Cardiac septum (tissue), 1 donor: ENCODE measurements at places on chromosomes 7 and 10. TPM values are rescaled to one million over a fixed set of nuclear protein-coding genes. Genes with fewer than 3 reads are reported as not detected.

GRCh38 chr7:120233338-120233737 is 39.6 kb upstream of the KCND2 start:
- no peak for DNase-seq

DNA sequence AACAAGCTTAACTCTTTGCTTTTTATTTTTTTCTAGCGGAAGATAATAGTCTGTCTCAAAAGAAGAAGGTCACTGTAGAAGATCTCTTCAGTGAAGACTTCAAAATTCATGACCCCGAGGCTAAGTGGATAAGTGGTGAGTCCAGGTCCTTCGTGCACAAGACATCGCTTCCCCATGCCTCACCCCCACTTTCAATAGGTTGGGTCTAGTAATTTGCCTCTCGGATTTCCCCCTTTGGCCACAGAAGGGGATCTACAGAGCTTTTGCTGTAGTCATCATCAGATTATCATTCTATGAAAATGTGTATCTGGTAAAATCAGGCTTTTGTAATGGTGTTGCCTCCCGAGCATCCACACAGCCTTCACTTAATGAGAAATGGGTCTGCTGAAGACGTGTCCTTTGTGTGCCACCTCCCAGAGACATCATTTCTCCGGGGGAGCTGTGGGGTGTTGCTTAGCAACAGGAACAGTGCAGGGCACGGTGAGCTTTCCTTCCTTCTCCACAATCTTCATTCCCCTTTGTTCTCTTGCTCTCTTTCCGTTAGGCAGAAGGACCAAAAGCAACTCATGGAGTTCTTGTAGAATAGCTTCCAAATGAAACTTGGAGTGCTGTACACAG is 422.8 kb downstream of the DPP6 start:
- no peak for DNase-seq

- no peak for DNase-seq
These were observed 959 bp upstream of the ATRNL1 start for GRCh38 chr10:115092258-115092554.

DNA sequence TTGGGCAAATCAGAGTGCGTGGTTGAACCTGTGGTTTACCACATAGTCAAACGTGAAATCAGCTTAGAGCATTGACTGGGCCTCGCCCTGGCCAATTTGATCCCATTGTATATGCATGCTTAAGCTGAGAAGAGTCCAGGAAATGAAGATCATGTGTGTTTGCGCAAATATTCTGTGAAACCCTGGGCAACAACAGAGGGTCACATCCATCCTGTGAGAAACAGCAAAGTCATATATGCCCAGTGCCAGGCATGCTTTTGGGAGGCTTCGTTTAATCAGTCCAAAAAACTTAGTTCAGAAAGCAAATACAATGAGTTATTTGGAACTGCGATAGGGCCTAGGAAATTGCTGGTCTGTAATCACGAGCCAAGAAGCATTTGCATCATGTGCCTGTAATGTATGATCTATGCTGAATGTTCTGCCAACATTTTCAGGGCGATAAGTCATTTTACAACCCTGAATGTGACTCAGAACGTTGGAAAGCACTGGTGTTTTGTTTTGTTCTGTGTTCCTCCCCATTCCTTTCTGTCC is 412.1 kb upstream of the CELF2 start:
- no peak for DNase-seq

- no peak for DNase-seq
These were observed 7.2 kb upstream of the ADAM22 start for GRCh38 chr7:87926581-87927461.

CPED1 gene
- 48.7 TPM for total RNA-seq

NUDT13 gene
- total RNA-seq: 2.4 TPM

DNA sequence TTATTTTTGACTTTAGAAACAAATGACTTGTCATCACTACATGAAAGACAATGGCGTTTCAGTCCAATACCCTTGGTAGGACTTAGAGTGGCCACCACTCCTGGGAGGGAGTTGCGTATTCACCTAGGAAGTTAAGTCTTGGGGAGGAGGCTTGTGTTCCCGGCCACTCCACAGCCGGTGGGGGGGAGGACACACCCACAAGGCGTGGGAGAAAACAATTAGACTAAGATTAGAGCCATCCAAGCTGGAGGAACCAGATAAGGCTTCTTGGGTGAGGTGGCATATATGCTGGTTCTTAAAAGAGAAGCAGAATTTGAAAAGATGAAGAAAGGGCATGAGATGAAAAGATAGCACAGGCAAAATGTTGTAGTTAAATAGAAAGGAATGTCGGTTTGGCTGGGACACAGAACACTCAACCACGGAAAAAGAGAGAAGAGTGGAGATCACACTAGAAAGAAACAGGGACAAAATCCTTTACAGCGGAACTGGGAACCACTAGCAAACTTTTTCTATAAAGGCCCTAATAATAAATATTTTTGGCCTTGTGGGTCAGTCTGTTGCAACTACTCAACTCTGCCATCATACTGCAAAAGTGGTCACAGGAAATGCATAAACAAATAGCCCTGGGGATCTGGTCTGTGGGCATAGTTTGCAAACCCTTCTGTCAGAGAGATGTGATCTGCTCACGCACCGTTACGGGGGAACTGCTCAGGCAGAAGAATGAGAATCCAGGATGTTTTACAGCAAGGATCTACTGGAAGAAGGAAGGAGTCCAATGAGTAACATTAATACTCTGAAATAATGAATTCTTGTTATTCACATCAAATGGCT is 651.8 kb downstream of the PARD3 start:
- DNase-seq: no peak
